ENCODE measurements at places on chromosomes 16 and 17.
A peak's percentile ranks its signal among the peaks of the same experiment; 100 is the strongest.

- no peak for DNase-seq
Observed at GRCh38 chr16:12419987-12420386, 383.7 kb downstream of the CPPED1 start.

- DNase-seq = no peak
Observed at GRCh38 chr16:65756163-65756562, 610.3 kb upstream of the CDH5 start.

DNA sequence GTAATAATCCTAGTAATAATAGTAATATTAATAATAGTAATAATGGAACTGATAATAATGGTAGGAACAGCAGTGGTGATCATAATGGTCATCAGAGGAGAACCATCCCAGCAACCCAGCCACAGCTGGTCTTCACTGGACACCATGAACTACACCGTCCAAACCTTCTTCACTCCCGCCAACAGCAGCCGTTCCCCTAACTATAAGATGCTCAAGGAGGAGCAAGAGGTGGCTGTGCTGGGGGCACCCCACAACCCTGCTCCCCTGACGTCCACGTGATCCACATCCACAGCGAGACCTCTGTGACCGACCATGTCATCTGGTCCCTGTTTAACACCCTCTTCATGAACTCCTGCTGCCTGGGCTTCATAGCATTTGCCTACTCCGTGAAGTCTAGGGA lies 91.0 kb downstream of the ZDHHC7 start:
- DNase-seq = no peak

- no peak for DNase-seq
Observed at GRCh38 chr16:66719246-66719645, 22.7 kb upstream of the CMTM4 start.

GRCh38 chr16:49838441-49839016 lies 17.4 kb downstream of the ZNF423 start:
- DNase-seq = no peak

DNA sequence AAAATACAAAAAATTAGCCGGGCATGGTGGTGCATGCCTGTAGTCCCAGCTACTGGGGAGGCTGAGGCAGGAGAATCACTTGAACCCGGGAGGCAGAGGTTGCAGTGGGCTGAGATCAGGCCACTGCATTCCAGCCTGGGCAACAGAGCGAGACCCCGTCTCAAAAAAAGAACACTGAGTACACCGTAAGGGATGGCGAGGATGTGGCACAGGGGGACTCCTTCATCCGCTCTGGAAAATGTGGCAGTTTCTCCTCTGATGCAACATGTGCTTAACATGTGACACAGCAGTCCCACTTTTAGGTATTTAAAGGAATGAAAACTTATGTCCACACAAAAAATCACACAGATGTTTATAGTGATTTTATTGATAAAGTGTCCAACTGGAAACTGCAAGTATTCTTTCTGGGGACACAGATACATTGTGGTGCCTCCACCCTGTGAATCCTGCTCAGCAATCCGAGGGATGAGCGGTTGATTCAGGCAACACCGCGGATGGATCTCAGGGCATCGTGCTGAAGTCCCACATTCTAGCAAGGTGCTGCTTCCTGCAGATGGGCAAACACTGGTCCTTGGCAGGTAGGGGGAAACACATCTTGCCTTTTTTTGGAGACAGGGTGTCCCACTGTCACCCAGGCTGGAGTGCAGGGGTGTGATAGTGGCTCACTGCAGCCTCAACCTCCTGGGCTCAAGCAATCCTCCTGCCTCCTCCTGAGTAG lies 3.5 kb upstream of the C16orf95 start:
- DNase-seq = no peak

- DNase-seq = no peak
Observed at GRCh38 chr17:55444471-55445441, 23.1 kb upstream of the MMD start.

DNA sequence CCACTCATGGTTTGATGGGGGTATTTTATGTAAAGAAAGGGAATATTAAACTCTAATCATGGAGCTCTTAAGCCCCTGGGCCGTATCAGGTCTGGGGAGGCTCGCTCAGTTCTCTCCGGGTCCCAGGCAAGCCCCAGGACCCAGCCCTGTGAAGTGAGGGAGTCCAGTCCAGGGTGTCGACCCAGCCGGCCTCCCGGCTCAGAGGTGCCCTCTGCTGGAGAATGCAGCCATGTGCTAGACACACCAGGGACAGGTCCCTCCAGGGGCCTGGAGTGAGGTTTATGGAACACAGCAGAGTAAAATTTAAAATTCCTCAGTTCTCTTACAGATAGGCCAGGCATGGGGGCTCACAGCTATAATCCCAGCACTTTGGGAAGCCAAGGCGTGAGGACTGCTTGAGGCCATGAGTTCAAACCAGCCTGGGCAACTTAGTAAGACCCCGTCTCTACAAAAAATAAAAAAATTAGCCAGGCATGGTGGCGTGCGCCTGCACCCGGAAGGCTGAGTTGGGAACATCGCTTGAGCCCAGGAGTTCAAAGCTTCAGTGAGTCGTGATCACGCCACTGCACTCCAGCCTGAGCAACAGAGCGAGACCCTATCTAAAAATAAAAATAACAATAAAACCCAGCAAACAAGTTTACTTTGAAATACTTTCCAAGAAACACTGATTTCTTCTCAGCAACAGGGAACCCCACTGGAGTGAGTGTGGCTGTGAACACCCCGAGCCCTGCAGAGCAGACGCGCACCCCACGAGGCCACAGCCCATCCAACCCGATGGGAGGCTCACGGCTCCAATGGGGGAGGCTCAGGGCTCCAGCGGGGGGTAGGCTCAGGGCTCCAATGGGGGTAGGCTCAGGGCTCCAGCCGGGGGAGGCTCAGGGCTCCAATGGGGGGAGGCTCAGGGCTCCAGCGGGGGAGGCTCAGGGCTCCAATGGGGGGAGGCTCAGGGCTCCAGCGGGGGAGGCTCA lies 72.2 kb downstream of the ZNF778 start:
- DNase-seq = peak; percentile 43

DNA sequence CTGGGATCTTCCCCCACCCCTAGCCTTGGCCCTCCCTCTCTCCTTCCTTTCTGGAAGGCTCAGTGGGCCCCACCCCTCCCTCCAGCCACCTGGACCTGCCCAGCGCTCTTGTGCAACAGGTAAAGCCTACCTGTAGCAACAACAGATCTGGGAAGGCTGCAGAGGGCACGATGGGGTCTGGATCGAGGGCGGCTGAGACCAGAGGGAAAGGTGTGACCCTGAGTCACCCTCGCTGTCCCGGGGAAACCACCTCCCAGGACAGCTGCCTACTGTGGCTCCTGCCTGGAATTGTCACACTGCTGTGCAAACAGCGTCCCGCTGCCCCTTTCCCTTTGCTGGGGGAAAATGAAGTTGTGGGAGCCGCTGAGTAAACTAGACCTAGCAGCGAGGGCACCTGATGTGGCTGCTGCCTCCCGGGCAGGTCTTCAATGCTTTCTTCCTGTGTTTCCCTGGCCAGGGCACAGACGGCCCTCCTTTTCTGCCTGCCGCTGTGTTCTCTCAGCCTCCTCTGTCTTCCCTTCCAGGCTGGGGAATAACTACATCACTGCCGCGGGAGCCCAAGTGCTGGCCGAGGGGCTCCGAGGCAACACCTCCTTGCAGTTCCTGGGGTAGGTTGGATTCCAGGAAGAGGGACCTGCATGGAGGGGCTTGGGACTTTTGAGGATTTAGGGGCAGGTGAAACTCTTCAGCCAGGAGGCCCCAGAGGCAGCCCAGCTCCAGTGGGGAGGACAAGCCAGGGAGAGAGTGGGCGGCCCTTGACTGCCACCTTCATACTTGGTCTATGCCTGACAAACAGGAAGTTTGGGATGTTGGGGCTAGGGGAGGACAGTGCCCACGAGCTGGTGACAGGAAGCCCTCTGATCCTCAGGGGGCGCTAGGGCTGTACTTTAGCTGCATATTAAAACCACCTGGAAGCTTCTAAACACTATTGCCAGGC lies 22.2 kb upstream of the CYLD start:
- no peak for DNase-seq

DNA sequence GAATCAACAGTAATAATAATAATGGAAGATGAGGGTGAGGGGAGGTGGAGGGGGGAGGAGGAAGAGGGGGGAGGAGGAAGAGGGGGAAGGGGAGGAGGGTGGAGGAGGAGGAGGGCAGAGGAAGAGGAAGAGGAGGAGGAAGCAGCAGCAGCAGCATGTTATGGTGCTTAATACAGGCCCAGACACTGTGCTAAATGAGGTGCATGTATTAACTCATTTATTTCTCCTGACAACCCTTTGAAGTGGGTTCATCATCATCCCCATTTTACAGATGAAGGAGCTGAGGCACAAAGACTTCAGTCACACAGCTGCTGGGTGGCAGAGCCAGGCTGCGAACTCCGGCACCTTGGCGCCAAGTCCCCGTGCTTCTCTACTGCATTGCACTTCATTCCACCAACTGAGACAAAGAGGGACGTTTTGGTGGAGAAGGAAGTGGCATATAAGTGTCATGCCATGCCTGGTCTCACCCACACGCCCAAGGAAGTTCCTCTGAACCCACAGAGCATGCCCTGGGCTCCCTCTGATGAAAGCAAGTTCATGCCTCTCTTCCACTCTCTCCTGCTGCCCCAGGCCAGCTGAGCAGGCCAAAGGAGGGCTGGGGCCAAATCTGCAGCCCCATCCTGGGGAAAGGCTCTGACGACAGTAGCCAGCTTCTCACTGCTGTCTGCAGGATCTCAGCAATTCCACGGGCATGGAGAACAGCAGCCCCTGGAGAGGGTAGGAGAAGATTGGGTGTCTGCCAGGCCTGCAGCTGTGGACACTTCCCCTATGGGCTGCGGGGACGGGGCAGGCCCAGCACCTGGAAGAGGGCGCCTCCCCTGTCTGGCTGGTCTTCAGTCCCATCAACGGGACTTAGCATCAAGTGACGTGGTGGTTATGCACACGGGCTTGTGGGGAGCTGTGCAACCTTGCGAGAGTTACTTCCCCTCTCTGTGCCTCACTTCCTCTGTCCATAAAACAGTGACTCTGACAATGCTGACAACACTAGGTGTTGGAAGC lies 21.8 kb downstream of the XYLT1 start:
- no peak for DNase-seq

DNA sequence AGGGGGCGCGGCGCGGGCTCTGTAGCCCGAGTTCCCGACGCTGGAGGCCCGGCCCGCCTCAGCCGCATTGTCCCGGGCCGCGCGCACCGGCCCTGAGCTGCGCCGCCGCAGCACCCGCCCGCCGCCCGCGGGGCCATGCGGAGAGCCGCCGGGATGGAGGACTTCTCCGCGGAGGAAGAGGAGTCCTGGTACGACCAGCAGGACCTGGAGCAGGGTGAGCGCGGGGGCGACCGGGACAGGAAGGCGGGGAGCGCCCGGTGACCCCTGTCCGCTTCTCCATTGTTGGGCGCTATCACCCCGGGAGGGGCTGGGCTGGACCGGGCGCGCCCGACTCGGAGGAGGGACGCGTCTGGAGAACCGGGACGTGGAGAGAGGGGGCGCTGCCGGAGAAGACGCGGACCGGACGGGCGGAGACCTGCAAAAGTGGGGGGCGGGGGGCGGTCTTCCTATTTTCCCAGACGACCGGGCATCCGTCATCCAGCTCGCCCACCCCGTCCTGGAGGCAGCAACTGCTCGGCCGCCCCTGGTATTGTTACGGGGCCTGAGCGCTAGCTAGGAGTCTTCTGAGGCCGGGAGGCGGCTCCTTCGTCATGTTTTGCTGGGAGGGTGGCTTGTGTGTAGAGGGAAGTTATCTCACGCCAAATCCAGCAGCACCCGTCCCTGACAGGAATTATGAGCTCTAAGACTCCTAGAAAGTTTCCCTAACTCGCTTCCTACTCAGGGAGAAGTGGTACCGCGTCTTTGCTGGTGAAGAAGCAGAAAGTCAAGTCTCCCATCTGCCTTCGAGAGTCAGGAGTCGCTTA lies 678 bp downstream of the CDR2L start:
- DNase-seq = no peak

GRCh38 chr16:13631916-13632315 lies 288.0 kb upstream of the ERCC4 start:
- DNase-seq = no peak

DNA sequence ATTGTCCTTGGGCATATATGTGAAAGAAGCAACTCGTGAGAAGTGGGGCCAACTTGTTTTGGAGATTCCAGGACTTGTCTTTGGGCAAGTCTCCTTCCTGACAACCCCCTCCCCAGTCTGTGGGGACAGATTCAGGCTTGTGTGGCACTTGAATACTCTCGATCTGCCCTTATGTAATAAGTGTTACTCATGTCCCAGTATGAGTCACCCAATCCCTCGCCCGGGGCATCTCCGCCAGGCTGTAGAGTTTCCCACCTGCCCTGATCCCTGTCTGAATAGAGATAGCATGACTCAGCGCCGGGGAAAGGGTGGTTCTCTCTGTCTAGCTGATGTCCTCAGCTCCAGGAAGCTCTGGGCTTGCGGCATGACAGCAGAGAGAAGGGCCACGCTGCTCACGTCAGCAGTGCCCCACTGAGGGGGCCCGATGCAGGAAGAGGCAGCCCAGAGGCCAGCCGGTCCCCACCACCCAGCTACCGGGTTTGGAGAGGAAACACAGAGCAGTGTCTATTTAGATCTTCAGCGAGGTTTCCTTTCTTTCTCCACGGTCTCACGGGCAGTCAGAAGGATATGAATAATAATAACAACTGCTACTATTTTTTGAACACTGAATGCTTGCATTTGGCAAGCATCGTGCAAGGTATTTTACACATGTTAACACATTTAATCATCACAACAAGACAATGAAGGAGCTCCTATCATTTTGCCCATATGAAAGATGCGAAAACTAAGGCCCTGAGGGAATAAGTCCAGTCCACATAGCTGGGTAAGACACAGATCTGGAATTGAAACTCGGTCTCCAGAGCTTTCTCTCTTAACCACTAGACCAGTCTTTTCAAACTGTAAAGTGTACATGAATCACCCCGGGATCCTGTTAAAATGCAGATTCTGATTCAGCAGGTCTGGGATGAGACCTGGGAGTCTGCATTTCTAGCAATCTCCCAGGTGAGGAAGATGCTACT lies 426.7 kb upstream of the MAF start:
- peak; percentile 17 for DNase-seq

DNA sequence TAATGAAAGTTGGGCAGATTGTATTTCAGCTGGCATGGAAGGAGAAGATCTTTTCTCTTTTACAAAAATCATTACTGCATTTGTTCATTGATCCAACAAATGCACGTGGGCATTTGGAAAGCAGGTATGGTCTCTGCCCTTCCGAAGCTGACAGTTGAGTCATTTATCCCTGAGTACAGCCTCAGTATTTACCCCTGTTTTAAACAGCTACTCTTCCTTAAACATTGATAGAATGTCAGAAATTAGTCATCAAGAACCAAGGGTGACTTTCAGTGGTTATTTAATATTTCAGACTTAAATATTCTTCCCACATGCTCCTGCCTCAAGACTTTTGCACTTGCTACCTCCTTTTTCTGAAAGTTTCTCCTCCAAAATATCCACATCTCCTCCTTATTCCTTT lies 226.7 kb upstream of the HSBP1 start:
- no peak for DNase-seq

GRCh38 chr16:20348365-20349185 lies 3.9 kb downstream of the UMOD start:
- no peak for DNase-seq

DNA sequence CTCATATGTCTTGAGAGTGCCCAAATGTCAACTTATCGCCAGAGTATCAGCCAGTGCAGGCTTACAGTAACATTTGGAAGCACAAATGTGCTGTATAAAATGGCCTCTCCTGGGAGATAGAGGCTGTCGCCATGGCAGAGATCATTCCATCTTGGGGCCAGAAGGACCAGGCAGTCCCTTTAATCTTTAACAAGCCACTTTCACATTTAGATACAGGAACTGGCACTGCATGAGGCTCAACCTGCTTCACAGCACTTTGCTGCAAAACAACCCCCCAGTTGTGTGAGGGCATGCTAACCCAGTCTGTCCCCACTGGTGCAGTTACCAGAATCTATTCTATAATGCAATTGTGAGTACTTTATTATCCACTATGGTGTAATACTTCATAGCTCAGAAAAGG lies 4.7 kb upstream of the RFFL start:
- DNase-seq = no peak

GRCh38 chr16:55333684-55334083 lies 9.7 kb downstream of the IRX6 start:
- no peak for DNase-seq

All from stimulated activated CD8-positive, alpha-beta memory T cell treated with anti-CD3 and anti-CD28 coated beads, Interleukin-4, amount 100 ng/mL, for 4 hours (primary cell).